ENCODE measurements at places on chromosomes 16 and 17. TPM values are rescaled to one million over a fixed set of nuclear protein-coding genes. Genes with fewer than 3 reads are reported as not detected.

- DNase-seq = no peak
Observed at GRCh38 chr17:46818316-46818928, at the start of gene WNT3. Gene WNT3, minus strand, starts transcription at chr17:46818692. Its CDS starts 95 bp downstream, at chr17:46818597.

DNA sequence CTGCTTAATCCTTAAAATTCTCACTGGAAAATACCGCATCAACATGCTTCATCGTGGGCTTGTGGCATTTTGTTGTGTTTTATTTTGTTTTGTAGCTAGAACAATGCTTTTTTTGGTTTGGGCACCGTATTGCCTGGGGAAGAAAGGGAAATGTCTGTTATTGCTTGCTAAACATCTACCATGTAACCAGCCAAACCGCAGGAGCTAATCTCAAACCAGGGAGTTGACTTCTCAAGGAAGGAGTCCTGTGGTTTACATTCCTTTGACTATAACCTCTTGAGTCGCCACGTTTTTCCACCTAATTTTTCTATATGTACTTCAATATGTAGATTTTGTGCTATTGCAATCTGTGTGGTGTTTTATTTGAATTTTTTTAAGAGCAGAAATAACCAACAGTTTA, 593.5 kb upstream of the SOX9 start:
- no peak for DNase-seq

MYL4 gene
- polyA plus RNA-seq = 28.6 TPM

DNA sequence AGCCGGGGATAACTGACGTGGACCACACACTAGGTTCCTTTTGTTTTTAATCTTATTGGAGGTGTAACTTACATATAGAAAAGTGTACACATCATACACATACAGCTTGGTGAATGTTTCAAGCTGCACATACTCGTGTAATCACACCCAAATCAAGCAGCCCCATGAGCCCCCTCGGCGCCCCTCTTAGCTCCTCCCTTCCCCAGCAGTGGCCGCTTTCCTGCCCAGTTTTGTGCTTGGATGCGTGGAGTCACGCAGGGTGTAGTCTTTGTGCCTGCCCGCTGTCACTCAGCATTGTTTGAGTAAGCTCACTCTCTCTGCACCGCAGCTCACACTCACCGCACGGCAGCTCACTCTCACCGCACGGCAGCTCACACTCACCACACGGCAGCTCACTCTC, 151.7 kb upstream of the CHMP6 start:
- no peak for DNase-seq

CLEC18A gene
- 0.37 TPM for polyA plus RNA-seq

SLC5A11 gene
- polyA plus RNA-seq = 0.44 TPM

CASKIN2 gene
- polyA plus RNA-seq = 14.5 TPM

DNA sequence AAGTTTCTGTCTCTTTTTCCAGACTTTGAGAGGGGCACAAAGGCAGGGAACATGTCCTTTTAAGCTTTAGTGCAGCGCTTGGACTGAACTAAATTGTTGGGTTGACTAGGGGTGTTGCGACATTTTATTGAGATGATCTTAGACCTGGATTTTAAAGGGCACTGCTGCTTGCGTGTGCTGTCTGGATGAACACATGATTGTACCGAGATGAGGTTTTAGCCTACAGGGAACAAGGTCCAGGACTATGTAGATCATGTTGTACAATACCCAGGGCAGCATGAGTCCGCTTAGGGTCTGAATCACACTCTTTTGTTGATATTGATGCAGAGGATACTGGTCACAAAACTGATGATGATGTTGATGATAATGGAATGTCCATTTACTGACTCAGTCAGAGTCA, 5.2 kb upstream of the RGS9 start:
- DNase-seq = peak; percentile 59

GRCh38 chr16:106623-107324, 28.7 kb downstream of the MPG start:
- peak; percentile 89 for DNase-seq

DNA sequence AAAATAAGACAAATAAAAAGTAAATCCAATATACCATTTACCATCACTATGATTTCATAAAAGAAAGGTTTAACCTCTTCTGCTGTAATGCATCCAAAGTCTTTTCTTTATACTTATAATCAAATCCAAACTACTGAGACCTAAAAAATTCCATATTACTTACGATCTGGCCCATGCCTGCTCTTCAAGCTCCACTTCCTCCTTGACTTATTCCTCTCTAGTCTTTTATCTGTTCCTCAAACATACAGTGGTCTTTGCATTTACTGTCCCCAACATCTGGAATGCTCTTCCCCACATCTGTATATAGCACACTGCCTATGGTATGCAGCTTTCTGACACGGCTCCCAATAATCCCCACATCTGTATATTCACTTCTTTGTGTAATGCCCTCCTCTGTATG, 33.8 kb downstream of the PCTP start:
- DNase-seq = no peak

ZFP1 gene
- polyA plus RNA-seq = 9.4 TPM

DNA sequence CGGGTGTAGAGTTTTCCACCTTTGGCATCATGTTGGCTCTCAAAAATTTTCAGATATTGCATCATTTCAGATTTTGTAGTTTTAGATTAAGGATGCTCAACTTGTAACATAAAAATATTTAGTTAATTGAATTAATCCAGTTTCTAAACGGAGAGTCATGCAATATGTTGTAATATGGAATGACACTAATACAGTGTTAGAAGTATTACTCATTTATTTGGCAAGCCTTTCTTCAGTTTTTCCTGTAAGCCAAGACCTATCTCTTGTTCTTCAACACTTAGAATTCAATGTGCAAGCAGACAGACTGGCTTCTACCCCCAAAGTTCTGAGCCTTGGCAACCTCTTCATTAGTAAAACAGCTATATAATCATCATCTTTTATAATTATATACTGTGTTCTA, 985.0 kb upstream of the GOT2 start:
- DNase-seq = no peak

DNA sequence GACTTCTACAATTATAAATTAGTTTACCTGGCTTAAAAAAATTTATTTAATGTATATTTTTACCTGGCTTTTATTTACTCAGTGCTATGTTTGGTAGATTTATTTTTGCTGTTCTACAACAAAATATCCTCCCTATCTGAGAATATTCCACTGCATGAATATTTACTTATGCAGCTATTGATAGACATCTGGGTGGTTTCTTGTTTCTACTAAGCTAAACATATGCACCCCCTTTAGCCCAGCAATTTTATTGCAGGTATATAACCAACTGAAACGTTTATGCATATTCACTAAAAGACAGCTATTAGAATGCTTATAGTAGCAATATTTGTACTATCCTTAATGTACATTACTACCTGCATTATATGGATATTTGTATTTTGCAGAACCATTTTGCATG, 187.7 kb upstream of the CPHXL start:
- DNase-seq = no peak

- no peak for DNase-seq
Observed at GRCh38 chr17:21042458-21043295, at the start of gene USP22. Gene USP22, minus strand, starts transcription at chr17:21043011. Its CDS starts 176 bp downstream, at chr17:21042835.
